ENCODE measurements at places on chromosomes 1 and 21.

- peaks cover 40% of the 10 kb centered on the region for H3K4me1 ChIP-seq
- H3K27me3 ChIP-seq, result no peaks in the 10 kb centered on the region
- H3K4me3 ChIP-seq, result no peak overlapping the region
- H3K36me3 ChIP-seq, result peaks cover 49% of the 10 kb centered on the region
- H3K27ac ChIP-seq, result peak overlapping the region; percentile 87
Measured at GRCh38 chr1:31627930-31628559, 10.6 kb downstream of the HCRTR1 start.

GRCh38 chr1:241711326-241711725, 59.2 kb downstream of the WDR64 start:
- no peak overlapping the region for H3K27ac ChIP-seq
- DNase-seq, result no peak
- no peak overlapping the region for H3K4me3 ChIP-seq

DNA sequence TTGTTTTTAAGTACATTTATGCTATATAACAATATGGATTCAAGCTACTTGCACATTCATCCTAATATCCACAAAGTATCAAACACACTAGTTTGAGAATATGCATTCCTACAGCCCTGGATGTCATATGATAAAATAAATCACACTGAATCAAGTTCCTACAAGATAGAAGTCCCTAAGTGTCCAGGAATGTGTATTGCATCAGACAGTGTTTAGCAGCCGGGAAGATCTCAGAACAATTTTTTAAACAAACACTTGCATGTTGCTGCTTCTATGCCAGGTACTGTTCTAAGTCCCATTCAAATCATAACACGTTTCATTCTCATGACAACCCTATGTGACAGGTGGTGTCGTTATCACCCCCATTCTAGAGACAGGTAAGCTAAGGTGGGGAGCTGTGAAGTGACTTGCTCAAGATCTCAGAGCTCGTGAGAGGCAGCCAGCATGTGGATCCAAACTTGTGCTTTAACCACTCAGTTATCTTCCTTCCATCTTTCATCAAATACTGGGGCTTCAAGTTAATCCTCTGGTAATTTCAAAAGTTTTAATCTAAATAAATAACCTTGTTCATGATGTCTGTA, 68.3 kb upstream of the KIF26B start:
- H3K27ac ChIP-seq, result no peak overlapping the region
- H3K4me3 ChIP-seq, result no peak overlapping the region
- H3K4me1 ChIP-seq, result no peaks in the 10 kb centered on the region
- no peak for DNase-seq
- no peaks in the 10 kb centered on the region for H3K27me3 ChIP-seq

GRCh38 chr1:77398152-77398551, 116.3 kb downstream of the AK5 start:
- H3K27ac ChIP-seq, result no peak overlapping the region
- H3K4me3 ChIP-seq, result no peak overlapping the region
- no peaks in the 10 kb centered on the region for H3K36me3 ChIP-seq
- DNase-seq, result no peak

- no peaks in the 10 kb centered on the region for H3K4me1 ChIP-seq
- H3K36me3 ChIP-seq, result no peaks in the 10 kb centered on the region
- peak; percentile 58 for DNase-seq
- no peaks in the 10 kb centered on the region for H3K27me3 ChIP-seq
Measured at GRCh38 chr21:44466996-44467858, 11.9 kb downstream of the LRRC3 start.

DNA sequence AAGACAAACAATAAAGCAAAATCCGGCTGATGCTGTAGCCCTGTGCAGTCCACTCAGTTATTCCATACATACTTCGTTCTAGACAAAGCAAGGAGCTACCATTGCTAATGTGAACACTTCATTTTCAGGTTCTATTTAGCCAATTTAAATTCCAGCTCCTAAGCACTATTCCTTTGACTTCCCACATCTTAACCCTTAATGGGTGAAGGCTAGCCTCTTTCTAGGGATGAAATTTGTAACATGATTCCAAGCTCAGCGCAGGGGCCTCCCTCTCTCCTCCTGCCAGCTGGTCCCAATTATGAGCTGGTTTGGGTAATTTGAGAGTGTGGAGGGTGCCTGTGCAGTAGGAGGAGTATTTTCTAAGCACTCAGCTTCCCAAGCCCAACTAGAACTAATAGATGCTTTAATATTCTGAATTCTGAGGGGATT, 53.9 kb upstream of the PTGFRN start:
- H3K4me1 ChIP-seq, result peaks cover 12% of the 10 kb centered on the region
- H3K27ac ChIP-seq, result no peak overlapping the region
- no peaks in the 10 kb centered on the region for H3K27me3 ChIP-seq

DNA sequence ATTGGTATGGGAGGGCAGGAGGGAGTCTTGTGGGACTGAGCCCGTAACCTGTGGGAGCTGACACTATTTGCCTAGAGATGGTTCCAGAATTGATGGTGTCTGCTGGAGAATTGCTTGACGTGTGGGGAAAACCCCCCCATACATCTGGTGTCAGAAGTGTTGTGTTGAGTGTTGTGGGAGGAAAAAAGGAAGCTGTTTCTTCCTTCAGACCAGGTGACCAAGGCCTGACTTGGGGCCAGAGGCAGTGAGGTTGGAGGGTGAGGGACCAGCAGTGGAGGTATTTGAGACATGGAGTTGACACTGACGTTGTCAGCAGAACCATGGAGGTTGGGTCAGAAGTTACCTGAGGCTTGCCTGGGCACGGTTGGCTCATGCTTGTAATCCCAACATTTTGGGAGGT, 8.3 kb downstream of the SHISAL2A start:
- H3K4me3 ChIP-seq, result no peak overlapping the region
- no peaks in the 10 kb centered on the region for H3K36me3 ChIP-seq
- DNase-seq, result no peak
- no peaks in the 10 kb centered on the region for H3K27me3 ChIP-seq

GRCh38 chr1:116415699-116416533, 42.9 kb downstream of the ATP1A1 start:
- H3K4me1 ChIP-seq, result peaks cover 17% of the 10 kb centered on the region
- no peak for DNase-seq
- H3K4me3 ChIP-seq, result no peak overlapping the region
- no peak overlapping the region for H3K27ac ChIP-seq
